ENCODE measurements at places on chromosomes 2 and 18.

GRCh38 chr2:123518367-123518766 is 506.7 kb upstream of the CNTNAP5 start:
- DNase-seq = no peak

DNA sequence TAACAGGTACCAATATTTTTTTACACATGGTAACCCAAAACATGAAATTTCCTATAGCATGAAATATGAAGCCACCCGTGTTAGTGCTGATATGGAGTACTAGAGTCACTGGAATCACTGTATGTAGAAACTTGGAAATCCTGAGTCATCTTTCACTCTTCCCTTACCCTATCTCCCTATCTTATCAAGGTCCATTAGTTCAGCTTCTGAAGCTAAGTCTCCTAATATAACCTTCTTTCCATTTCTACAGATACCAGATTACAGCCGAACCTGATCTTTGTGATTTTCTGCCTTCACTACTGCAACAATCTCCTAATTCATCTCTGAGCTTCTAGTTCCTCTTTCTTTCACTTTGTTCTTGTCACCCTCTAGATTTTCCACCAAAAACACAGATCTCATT is 59.0 kb downstream of the SEPTIN10 start:
- DNase-seq = no peak

DNA sequence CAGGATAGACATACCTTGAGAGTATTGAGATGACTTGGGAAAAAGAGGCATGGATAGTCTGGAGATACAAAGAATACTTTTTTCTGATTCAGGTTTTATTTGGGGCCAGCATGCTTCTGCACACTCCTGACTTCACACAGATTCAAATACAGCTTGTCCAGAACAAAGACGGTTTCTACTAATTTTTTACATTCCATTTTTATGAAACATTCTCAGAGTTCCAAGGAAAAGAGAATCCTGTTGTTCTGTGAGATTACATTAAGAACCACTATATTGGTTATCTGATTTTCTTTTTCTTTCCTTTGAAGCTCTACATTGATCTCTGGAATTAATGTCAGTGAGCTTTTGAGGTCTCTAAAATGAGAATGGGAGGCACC is 41.0 kb downstream of the PTPRM start:
- DNase-seq = no peak

- no peak for DNase-seq
Measured at GRCh38 chr2:153145470-153145978, 333.0 kb downstream of the RPRM start.

GRCh38 chr2:38586931-38587330 is 15.8 kb downstream of the HNRNPLL start:
- DNase-seq = no peak
